ENCODE measurements at places on chromosomes 3 and 15.

GRCh38 chr15:99726333-99726732, 6.9 kb downstream of the LYSMD4 start:
- DNase-seq, result no peak

GRCh38 chr15:75900577-75900976, 3.1 kb upstream of the FBXO22 start:
- no peak for DNase-seq

- no peak for DNase-seq
These were observed 73.4 kb downstream of the SMAD6 start for GRCh38 chr15:66775127-66776105.

- DNase-seq, result no peak
These were observed 10.3 kb downstream of the MYL3 start for GRCh38 chr3:46852839-46853355.

GRCh38 chr15:67254238-67255175, at the start of the genes AAGAB and IQCH:
Gene AAGAB (minus strand): TSS chr15:67254661. CDS start chr15:67254631, 30 bp downstream.
Gene IQCH (plus strand): TSS chr15:67254786. CDS start chr15:67254897, 111 bp downstream.
- peak; percentile 96 for DNase-seq

DNA sequence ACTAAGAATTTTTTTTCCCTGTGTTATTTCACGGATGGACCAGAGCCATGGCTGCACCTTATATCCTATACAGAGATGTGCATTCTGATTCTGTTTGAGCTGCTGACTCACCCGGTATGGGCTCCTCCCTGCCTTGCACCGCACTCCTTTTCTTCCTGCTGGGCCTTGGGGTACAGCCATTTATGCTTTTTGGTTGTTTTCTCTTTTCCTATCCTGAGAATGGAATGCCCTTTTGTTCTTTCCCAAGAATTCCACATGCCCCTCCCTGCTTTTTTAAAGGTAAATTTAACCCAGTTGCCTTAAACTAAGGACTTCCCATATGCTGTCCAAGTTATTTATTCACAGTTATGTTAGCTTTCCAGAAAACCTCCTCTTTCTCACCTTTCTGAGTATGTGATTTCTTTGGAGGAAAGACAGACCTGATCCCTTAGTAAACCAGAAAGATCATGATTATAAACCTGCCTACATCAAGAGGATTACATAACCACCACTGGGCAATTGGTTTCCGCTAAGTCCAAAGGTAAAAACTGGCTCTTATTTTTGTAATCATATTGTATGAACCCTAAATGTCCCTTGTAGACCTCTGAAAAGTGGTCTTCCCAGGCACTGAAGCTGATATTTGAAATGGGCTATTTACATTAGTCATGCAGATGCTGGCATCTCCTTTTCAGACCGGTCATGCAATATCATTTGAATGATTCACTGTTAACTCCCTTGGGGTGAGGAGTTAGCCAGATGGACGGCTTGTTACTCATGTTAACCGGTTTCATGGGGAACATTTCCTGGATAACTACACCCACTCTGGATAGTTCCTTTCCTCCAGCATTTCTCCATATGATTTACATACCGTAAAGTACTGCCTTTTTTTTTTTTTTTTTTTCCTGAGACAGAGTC, 45.5 kb downstream of the TMOD3 start:
- no peak for DNase-seq

DNA sequence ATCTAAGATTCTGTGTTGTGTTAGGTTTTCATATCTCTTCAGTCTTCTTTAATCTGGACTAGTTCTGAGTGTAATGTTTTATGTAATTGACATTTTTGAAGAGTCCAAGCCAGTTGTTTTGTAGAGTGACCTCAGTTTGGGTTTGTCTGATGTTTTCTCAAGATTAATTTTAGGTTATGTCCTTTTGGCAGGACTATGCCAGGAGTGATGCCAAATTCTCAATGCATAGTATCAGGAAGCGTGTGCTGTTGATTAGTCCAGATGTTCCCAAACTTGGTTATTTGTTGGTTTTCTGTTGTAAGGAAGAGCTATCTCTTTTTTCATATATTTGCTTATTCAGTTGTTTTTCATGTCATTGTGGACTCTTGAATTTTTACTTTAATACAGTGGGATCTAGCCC, 32.6 kb downstream of the NMD3 start:
- no peak for DNase-seq

DNA sequence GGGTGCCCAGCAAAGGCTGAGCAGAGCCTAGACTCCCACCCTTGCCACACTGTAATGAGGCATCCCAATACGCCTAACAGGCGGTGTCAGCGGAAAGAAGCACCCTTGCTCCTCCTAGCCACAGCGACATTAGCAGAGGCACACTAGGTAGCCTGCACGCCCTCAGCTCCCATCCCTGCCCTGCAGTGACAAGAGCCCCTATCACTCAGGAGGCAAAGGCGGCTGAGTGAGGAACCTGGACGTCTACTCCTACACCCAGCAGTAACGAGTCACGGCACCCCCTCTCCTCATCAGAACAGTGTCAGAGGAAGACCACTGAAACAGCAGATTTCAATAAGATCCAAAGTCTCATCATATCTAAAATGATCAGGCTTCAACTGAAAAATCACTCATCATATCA, 12.0 kb upstream of the MAP6D1 start:
- no peak for DNase-seq

DNA sequence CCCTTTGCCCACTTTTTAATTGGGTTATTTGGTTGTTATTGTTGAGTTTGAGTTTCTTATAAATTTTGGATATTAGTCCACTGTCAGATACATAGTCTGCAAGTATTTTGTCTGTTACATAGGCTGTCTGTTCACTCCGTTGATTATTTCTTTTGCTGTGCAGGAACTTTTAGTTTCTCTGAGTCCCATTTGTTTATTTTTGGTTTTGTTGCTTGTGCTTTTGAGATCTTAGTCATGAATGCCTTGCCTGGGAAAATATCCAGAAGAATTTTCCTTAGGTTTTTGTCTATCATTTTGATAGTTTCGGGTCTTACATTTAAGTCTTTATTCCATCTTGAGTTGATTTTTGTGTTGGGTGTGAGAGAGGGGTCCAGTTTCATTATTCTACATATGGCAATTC, 254.5 kb downstream of the NLGN1 start:
- no peak for DNase-seq

- no peak for DNase-seq
These were observed 54.0 kb downstream of the POLQ start for GRCh38 chr3:121491683-121492320.

DNA sequence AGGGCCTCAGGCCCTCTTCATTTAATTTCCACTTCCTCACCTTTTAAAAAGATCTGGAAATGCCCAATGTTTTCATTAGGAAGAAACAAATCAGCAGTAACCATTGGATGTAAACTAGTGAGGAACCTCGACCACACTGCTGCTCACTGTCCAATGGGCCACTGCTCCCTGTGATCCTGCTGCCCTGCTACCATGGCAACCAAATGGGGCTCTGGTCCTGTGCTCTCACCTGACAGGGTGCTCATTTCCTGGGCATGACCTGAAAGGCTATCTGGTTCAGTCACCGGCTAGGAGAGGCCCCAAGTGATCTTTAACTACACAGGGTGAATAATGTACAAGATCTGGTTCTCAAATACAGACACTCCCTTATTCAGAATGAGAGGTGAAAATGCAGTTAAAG, 54.6 kb downstream of the ARHGEF3 start:
- no peak for DNase-seq

DNA sequence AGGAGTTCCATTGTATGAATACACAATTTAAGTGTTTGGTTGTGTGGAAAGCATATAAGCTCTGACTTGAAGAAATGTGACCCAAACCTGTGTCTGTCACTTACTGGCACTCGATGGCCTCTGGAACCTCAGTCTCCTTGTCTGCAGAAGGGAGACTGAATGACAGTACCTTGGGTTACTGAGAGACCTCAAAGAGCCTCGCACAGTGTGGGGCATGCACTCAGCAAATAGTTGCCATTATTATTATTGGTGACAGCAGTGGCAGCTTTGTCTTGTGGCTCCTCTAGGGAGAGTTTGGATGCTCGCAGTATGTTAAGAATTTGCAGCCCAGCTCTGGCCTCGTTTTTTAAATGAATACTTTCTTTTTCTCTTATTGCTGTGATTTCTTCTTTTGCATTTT, 43.4 kb downstream of the EEFSEC start:
- no peak for DNase-seq

GRCh38 chr3:10381336-10381735, 60.4 kb upstream of the SEC13 start:
- DNase-seq, result no peak

- DNase-seq, result no peak
These were observed 170.7 kb downstream of the TIGIT start for GRCh38 chr3:114464548-114464947.

DNA sequence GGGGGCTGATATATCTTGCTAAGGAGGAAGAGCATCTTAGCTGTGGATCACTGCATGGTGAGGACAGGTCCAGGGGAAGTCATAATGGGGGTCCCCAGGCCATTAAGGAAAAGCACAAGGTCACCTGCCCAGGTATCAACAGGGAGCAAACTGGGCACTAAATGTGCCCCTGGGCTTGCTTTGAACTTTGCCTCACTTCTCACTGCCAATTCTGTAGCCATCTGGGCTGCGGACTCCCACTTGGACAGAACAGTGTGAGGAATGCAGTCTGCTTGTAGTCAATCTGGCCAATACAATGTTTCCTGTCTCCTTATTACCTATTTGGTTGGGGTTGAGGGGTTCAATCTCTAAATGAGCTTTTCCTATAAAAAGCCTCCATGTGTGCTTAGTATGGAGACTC, 21.3 kb downstream of the ARRDC4 start:
- DNase-seq, result no peak

GRCh38 chr3:107523539-107524325, 970 bp downstream of the BBX start:
- DNase-seq, result peak; percentile 60

GRCh38 chr3:62873451-62873760, 1.8 kb downstream of the CADPS start:
- DNase-seq, result no peak

DNA sequence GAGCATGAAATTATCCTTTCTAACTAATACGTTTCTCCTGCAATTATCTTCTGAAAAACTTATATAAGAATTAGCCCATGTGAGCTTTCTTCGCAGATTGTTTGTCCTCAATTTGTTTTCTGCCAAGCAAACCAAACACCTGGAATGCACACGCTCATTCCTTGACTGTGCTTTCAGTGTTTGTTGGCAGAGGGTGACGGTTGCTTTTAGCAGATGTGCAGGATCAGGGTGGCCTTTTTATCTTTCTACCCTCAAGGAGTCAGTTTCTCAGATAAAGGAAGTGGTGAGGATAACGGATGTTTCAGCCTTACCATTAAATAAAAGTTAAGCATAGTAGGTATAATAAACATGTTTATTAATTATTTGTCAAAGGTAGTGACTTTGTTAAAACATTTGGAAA, 15.2 kb downstream of the ARPP21 start:
- no peak for DNase-seq

DNA sequence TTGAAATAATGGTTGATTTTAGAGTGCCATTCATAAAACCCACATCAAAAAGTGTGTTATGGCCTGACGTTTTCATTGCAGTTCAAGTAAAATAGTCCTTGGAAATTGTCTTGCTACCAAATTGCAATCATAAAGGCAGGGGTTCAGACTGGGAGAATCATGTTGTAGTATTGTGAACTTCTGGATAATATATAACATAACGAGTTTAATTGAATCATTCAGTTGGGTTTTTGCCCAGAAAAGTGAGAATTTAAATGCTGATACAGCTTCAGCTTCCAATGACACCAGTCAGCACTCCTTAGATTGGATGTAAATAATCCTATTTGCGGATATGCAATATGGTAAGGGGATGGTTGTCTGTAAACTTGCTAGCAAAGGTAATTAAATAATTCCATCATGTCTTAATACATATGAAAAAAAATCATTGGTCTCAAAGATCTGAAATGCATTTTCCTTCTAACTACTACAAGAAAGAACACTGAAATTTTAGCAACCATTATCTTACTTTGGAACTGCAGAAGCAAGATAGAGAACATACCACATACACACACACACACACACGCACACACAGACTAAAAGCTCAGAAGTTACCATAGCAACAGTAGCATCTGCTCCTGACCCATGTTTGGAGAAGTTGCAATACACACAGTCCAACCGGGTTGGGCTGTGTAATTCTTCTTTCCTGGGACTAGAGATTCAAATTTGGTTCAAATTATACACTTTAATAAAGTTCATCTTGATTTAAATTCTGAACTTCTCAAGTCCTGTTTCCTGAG, 686.2 kb upstream of the NR2F2 start:
- DNase-seq, result no peak

DNA sequence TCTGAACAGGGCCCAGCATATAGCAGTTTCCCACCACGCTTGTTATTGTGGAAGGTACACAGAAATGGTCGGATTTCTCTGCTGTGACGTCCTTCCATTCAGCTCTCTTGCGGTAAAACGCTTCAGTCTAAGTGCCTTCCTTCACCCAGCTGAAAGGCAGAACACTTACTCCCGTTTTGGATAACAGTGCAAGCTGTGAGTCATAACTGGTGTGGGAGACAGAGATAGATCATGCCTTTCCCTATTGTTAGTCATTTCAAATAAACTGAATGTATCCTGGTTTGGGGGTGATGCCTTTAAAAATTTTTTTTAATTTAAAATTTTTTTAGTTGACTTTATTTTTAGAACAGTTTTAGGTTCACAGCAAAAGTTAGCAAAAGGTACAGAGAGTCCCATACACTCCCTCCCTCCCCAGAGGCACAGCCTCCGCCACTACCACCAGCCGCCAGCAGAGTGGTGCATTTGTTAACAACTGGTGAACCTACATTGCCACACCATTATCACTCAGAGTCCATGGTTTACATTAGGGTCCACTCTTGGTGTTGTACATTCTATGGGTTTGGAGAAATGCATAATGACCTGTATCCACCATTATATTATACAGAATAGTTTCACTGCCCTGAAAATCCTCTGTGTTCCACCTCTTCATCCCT, 94.9 kb upstream of the NSMCE3 start:
- no peak for DNase-seq

DNA sequence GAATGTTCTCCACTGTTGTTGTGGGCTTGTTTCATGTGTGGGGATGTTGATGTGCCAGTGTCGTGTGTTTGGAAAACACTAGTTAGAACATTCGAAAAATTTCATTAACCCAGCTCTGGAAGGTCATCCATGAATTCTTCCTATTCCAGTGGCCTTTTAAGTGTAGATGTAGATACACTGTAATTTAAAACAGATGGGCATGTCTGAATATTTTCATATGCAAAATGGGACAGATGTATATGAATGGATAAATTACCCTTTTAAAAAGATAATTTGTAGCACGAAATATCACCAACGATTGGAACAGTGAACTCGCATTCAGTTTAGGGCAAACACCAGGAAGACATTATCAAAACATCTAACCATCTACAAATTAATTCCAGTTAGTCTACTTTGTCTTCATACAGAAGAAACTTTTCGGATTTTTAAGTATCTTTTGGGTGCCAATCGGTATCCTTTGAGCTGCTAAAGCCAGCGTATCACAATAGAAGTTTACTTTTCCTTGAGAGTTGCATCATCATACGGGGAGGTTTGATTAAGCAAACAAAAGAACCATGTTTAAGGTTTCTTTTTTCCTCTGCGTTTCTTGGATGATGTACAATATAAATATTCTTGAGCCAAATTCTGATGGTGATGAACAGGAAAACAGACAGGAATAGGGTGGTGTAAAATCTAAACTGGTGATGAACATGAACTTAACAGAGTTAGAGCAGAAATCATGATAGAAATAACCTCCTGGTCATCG, 528.1 kb downstream of the FOXP1 start:
- DNase-seq, result no peak

GRCh38 chr15:29139540-29140459, 129.8 kb downstream of the NSMCE3 start:
- DNase-seq, result peak; percentile 61

All from activated naive CD4-positive, alpha-beta T cell treated with anti-CD3 and anti-CD28 coated beads, Interleukin-2, amount 50 U/mL, for 16 hours (primary cell).